ENCODE measurements at places on chromosomes 7 and 10.

DNA sequence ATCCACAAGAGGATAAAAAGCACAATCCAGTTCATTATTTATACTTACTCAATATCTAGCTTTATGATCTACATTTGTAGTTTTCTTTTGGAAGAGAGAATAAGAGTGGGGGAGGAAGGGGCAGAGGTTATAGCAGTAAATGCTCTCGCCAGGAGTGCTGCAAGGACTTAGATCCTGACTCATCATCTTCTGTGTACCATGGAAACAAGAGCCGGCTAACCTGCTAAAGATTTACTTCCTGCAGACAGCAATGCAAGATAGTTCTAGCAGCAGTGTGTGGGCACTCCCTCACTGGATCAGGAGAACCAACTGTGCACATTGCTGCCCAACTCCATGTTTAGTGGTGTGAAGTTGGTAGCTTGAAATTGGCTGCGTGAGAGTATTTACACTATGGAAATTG lies 47.7 kb upstream of the TRIL start:
- DNase-seq: no peak

- DNase-seq: no peak
Observed at GRCh38 chr10:124346831-124347230, 71.9 kb downstream of the OAT start.

DNA sequence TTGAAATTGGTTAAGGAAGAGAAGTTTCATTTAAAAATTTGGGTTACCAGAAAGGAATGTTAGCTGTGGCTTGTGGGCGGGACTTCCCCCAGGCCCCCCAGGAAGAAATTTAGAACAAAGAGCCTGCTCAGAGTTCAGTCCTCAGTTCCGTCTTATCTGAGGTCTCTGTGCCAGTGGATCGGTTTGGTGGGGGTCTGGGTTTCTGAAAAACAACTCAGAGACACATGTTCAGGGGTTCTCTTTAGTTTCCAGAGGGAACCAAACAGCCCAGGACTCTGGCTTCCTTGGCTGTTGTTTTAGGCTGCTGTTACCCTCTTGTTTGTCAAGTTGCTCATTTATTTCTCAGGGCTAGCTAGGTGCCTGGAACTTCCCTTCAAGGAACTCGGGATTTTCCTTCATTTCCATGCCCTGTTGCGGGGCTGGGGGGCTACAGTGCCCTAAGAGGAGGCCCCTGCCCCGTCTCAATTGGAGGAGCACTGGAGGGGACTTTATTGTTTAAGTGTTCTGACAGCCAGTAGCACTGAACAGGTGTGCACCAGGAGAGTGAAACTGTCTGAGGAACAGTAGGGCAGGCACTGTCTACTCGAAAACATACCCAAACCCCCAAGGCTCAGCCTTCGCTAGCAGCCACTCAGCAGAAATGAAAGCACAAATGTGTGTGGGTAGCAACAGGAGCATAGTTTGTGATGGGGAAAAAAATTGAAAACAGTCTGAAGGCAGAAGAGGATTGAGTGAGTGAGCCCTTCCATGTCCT lies 59.9 kb downstream of the ALOX5 start:
- DNase-seq: no peak

DNA sequence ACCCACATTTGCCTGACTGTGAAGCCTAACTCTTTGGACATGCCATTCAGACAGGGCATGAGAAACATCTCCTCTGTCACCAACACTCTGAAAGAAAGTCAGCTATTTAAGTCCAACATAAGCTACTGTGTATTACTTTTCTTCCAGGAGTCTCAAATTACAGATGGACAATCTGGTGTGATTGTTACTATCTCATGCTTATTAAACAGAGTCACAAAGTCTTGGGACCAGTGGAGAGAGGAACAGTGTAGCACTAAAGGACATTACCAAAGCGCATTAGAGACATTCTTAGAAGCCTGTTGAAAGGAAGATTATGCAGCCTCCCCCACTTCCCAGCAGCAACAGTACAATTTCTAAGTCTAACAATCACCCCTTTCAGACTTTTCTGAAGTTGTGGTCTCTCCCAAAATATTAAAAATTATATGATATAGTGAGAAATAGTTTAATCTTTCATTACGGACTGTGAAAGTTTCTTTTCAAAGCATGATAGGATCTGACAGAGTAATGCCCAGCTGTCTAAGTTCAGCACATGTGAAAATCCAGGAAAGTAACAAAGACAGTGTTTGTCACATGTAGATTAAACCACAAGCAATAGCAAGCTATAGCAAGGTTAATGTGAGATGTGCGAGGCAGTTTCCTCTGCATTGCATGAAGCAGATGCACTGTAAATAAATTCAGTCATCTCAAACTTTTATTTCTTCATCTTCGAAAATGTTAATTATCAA lies 280.9 kb upstream of the FZD8 start:
- no peak for DNase-seq

DNA sequence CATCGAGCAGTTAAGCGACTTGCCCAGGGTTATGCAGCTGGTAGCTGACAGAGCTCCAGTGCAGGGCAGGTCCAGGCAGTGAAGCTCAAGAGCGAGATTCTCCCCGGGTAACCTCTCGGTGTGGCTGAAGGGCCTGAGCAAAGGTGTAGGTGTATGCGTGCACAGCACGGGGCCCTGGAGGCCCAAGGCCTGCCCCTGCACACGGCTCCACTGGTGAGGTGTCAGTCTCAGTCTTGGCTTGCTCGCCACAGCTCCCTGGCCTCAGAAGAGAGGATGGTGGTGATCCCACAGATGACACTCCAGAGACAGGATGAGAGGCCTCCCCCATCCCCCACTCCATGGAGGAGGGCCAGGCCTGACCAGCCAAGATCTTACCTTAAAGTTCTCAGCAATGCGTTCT lies 12.0 kb downstream of the AKR1B1 start:
- DNase-seq: no peak

DNA sequence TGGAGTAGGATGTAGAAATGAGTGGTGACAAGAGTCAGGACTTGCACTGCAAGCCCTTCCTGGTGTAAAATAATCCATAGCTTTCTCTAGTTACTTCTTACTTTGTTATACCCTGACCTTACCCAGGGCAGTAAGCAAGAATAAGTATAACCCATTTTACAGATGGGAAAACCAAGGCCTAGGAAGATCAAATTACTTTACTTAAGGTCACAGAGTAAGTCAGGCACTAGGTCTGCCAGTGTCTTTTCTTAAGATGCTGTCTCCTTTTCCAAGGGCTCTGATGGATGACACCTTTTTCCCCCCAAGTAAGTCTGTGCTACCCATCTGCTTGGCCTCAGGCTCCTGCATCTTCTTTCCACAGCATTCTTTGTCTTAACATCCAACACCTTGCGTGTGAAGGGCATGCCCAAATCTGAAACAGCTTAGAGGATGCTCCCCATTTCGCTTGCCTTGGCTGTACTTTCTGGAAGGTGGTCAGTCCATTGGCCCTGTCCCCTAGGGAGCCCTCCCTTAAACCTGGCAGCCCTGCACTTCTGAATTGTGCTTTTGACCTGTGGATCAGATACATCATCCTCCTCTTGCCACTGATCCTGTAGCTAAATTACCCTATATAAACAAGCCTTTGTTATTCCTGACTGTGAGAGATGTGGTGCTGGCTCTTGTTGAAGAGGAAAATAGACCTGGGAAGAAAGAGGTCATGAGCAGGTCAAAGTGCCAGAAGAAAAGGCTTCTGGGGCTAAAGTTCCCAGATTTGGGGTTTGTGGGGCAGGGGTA lies 168.6 kb downstream of the LRMDA start:
- no peak for DNase-seq

GRCh38 chr10:61332581-61332980 lies 120.6 kb downstream of the TMEM26 start:
- no peak for DNase-seq

GRCh38 chr10:24556126-24556749 lies 167.4 kb downstream of the ARHGAP21 start:
- DNase-seq: no peak

DNA sequence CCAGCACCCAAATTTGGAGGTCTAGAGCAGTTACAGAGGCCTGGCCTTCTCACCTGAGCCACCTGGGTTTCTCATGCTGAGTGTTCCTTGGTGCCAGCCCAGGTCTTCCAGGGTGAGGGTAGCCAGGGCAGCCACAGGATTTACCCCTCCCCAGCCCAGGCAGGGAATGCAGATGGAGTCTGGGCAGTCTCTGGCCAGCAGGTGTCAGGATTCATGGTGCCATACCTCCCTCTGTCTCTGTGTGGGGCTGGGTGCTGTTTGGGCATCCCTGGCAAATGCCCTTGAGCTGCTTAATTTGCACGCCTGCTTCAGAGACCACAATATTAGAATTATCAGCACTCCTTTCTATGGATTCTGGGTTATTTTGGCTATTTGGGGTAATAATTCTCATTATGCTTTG lies 246.7 kb downstream of the GFRA1 start:
- DNase-seq: no peak

- DNase-seq: no peak
Observed at GRCh38 chr7:108484137-108484536, 27.9 kb upstream of the NRCAM start.

GRCh38 chr10:591646-592045 lies 97.8 kb downstream of the DIP2C start:
- DNase-seq: no peak

DNA sequence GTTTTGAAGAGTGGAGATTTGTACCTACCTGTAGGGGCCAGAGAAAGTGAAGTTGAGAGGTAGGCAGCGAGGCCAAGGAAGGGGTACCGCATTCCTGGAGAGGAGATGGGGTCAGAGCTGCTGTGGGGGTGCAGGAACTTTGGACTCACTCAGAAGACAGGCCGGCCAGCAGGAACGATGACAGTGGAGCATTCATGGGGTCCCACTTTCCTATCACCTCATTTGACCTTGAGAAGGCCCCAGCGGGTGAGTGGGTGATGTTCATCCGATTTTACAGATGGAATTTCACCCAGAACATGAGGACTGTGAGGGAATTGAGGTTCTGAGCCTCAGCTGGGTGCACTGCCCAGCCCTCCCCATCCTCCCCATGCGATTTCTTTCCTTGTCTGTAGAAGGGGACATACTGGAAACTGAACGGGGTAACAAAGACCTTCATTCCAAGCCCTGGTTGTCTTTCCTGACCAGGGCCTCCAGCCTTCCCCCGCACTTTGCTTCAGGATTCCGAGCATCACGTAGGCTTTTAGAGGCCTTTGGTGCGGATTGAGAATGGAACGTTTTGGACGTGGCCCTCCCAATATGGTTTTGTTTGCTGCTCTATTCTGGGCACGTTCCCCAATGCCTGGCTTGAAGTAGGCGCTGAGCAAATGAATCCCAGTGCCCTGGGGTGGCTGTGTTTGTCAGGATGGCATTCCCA lies 87.3 kb downstream of the ADCY1 start:
- no peak for DNase-seq

DNA sequence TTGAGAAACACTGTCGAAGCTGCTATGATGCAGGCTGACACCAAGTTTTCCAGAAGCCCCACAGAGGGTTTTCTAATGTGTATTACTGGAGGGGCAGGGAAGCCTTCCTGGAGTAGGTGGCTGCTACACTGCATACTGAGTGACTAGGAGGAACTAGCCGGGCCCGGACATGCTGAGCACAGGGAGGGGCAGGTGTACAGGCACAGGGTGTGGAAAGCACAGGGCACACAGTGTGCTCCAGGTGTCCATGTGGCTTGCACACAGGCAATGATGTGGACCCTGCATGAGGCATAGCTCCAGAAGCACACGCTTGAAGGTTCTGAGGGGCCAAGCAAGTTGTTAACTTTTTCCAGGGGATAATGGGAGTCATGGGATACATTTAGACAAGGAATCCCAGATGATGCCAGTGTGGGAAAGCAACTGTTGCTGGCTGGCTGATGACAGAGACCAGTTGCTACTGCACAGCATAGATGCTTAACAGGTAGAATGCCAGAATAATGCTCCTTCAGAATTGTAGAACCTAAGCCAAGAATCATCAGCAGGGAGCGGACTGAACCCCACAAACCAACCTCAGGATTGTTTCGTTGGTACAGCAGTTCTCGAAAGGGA lies 14.6 kb downstream of the DHX32 start:
- no peak for DNase-seq

DNA sequence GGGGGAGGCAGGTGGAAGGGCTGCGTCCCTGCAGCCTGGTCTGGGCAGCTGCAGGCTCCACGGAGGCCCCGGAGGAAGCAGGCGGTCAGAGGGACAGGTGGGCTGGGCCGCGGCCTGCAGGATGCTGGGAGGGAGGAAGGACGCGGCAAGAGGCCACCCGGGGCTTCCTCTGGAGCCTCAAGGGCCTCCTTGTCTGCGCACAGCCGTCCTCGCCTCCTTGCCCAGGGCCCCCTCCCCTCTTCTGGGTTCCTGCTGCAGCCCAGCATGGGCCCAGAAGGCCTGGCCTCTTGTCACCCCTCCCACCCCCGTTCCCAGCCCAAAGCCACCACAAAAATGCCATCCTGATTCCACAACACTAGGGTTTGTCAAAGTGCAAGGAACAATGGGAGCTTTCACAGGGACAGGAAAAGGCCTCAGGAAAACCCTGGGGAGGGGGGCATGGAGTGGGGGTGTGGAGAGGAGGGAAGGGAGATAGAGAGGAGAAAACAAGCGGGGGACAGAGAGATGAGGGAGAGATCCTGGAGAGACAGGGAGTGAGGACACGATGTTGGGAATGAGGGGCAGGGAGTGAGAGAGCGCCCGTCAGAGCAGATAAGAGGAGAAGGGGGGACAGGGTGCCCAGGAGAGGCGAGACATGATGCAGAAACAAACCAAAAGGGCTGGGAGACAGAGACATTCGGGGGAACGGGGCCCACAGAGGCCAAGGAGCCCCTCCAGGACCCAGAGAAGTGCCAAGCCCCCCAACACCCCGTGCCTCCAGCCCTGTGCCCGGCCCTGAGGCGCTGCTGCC lies 41.8 kb downstream of the ZCCHC24 start:
- no peak for DNase-seq

- DNase-seq: peak; percentile 51
Observed at GRCh38 chr7:70568674-70569334, 563.1 kb upstream of the GALNT17 start.

- peak; percentile 66 for DNase-seq
Observed at GRCh38 chr7:36301914-36302771, 87.5 kb upstream of the ANLN start.

DNA sequence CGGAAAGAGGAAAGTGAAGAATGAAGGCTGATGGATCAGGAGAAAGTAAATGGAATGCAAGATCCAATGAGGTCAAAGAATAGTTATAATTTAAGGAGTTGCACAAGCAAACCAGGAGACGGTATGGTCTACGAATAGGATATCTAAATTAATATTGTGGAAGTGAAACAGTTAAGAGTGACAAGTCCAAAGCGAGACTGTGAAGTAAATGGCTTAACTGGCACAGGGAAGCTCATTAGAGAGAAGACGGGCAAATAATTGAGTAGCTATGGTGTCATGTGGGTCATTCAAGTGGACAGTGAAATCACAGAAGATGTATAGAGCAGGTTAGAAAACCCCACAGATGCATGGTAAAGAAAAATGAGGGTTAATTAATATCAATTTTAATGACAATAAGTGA lies 3.2 kb downstream of the CYP51A1 start:
- no peak for DNase-seq

DNA sequence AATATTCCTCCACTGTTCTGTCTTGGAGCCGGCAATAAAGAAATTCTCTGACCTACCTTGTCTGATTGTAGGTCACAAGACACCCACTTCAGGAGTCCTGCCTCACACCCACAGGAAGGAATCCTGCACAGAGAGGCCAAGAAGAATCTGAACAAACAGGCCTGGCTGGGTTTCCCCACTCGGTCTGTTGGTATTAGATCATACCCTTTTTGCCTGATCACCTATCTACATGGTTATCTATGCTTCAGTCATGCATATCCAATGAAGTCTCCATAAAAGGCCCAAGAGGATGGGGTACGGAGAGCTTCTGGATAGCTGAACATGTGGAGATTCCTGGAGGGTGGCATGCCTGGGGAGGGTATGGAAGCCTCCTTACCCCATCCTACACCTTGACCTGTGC lies 12.3 kb downstream of the OGDH start:
- DNase-seq: no peak
